Fibroblast of skin of back (primary cell): ENCODE measurements at places on chromosomes 12 and 14.

- DNase-seq, result no peak
These were observed 6.0 kb downstream of the PAPLN start for GRCh38 chr14:73243341-73243740.

- no peak for DNase-seq
These were observed 62.0 kb upstream of the DUSP6 start for GRCh38 chr12:89414322-89414721.

DNA sequence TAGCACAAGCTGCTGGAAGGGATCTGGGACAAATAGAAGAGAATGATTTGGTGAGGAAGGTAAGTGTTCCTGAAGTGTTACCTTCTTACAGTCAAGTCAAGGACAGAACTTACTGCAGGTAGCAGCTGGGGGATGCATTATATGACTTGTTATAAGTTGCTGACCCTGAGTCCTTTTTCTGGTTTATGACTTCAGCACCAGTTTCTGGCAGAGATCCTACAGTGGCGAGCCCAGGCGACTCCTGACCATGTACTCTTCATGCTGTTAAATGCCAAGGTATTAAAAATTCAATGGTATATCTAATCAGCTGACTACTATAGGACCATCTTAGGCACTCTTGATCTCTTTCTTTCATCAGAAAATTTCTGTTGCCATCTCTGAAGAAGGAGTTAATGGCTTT is 45.1 kb upstream of the ATF1 start:
- no peak for DNase-seq

DNA sequence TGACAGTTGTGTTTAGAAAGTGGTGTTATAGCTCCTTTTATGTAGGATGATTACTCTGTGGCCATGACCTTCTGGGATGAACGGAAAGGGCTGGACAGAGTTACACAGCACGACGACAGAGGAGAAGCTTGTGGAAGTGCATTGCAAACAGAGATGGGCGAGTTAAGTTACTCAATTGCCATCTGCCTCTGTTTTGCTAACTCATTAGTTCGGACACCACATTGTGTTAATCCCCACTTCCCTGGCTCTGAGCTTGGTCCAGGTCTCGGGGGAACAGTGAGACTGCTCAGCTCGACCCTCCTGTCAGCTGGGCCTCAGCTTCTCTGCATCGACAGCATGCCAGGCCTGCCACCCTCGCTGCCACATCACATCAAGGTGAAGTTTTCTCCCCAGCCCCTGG is 408.0 kb downstream of the ZFP36L1 start:
- no peak for DNase-seq

GRCh38 chr14:54593860-54594259 is 26.9 kb downstream of the SAMD4A start:
- peak; percentile 34 for DNase-seq

DNA sequence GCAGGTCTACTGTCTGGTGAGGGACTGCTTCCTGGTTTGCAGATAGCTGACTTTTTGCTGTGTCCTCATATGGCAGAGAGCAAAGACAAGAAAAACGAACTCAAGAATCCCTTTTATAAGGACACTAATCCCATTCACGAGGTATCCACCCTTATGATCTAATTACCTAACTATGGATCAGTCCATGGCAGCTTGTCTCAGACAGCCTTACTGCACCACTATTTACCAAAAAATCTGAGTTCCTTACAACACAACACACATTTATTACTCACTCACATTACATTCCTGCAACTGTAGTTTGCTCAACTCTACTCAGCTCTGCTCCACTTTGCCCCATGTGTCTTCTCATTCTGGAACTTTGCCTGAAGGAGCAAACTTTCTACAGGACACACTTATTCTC is 10.1 kb upstream of the SLC6A15 start:
- DNase-seq, result peak; percentile 7

- DNase-seq, result no peak
These were observed 4.7 kb upstream of the KRT79 start for GRCh38 chr12:52838609-52839435.

DNA sequence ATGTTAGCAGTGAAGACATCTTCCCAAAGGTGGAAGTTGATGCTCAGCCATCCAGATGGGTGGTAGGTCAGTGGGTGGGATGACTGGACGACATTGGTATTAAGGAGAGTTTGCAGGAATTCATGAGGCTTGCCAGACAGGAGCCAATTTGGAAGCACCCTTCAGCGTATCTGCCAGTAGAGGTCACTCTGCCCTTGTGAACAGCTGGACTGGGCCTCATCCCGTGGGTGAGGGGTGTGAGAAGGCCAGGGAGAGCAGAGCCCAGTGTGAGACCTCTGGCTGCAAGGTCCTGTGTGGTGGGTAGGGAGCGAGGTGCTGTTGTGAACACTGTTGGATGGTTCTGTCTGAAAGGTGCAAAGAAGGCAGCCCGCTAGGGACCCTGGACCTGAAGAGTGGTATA is 37.7 kb downstream of the SLC5A8 start:
- DNase-seq, result peak; percentile 0
